Activated CD8-positive, alpha-beta memory T cell treated with anti-CD3 and anti-CD28 coated beads for 48 hours (primary cell): ENCODE measurements at places on chromosomes 5 and 9.

DNA sequence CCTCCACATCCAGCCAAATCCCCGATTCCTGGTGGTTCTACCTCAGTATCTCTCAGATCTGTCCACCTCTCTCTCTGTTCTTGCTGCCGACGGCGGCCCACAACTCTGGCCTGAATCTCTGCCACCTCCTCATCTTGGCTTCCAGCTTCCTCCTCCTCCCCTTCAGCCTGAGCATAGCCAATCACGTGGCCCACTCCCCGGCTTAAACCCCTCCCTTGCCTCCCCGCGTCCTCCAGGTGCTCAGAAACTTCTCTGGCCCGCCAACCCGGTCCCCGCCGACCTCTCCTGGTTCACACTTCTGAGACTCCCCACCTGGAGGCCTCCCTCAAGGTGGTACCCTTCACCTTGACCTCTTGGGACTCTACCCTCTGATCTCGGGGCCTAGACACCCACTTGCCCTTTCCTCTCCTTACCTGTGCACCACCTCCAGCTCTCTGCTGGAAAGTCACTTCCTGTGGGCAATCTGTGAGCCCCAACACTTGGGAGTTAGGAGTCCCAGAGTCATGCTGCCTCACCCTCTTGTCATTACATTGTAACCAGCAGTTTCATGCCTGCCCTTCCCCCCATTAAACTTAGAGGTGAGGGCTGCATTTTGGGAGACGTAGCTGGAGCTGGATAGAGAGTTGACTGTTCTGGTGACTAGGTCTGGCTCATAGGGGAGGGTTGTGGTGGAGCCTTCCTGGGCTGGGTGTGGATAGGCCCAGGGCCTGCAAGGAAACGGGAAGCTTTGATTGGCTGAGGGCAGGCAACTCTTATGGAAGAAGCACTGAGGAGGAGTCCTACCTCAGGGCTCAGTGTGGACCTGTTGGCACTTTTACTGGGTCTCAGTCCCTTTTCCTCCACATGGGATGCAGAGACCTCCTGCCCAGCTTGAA, 4.5 kb upstream of the SET start:
- peak; percentile 50 for DNase-seq

DNA sequence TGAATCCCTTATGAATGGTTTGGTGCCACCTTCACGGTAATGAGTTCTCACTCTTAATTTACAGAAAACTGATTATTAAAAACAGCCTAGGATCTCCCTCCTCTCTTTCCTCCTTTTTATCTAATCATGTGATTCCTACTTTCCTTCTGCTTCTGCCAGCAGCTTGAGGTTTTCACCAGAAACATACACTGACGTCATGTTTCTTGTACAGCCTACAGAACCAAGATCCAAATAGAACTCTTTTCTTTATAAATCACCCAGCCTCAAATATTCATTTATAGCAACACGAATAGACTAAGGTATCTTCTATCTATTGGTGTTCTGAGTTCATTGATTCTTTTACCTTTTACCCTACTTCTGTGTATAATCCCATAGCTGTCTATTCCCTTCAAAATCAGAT, 388.9 kb upstream of the CDH10 start:
- no peak for DNase-seq

- DNase-seq, result no peak
Measured at GRCh38 chr5:110815916-110816605, 77.3 kb downstream of the SLC25A46 start.

GRCh38 chr9:105039175-105039799, 111.3 kb upstream of the ABCA1 start:
- DNase-seq, result no peak

DNA sequence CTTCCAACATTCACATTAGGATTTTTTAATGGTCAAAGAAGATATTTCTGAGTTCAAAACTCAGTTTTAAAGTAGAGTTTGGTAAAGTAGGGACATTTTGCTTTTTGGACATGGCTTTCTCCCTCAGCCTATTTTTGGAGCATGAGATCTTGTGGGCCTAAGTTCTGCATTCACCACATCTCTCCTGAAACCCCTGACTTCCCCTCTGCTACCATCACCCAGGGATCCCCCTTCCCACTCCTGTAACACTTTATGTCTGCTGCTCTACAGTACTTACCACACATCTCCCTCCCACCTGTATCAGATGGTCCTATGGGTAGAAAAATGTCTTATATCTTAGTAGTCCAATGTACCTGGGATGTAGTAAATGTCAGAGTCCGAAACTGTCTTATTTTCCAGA, 48.2 kb upstream of the JAK2 start:
- no peak for DNase-seq

GRCh38 chr9:33139421-33140228, 27.5 kb downstream of the B4GALT1 start:
- DNase-seq, result no peak

- no peak for DNase-seq
Measured at GRCh38 chr9:137251194-137251461, at the start of gene STPG3. STPG3 (plus strand) TSS chr9:137251286; CDS start chr9:137251287, 1 bp downstream.

- no peak for DNase-seq
Measured at GRCh38 chr5:167001246-167001645, 1290.2 kb upstream of the WWC1 start.

DNA sequence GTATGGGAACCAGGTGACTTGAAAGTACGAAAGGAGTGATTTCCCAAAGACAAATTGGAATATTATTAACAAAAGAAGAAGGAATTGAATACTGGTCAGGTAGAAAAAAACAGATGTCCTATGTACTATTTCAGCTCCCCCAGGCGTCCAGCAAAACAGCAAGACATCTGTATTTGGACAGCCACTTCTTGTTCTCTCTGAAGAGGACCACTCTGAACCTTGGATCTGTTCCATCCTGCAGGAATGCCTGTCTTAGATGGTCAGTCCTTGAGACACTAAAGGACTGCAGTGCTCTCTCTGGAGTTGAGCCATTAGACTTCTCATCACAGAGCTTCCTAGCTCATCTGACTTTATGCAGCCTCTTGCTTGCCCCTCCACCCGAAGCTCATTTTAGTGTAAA, 74.4 kb upstream of the RARS1 start:
- DNase-seq, result no peak

DNA sequence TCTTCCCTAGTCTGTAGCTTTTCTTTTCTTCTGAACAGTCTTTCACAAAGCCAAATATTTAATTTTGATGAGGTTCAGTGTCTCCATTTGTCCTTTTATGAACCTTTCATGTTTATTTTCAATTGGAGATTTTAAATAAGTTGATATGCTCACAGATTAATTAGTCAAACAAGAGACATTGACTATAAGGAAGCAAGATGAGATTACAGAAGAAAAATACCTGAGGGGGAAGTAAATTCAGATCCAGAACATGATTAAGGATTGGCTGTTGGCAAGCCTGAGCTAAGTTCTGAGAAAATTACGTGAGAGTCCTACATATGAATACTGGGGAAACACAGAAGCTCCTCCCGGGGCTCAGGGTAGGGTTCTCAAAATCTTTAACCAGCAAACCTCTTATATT, 1039.8 kb upstream of the SEMA6A start:
- DNase-seq, result no peak

- no peak for DNase-seq
Measured at GRCh38 chr9:122609804-122610203, 4.7 kb upstream of the OR1Q1 start.

DNA sequence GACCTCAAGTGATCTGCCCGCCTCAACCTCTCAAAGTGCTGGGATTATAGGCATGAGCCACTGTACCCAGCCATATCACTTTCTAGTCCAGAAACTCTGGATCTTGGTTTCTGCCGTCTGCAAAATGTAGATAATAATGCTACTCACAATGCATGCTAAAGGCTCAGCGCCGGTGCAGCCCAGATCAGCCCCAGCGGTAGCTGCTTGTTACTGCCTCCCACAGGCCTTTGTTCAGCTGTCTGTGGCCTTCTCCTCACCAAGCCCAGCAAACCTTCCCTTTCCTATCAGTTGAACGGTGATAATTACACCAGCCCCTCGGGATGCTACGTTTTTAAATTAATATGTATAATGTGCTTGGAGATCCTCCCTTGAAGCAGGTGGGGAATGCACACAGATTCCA, 26.2 kb upstream of the MSX2 start:
- DNase-seq, result no peak

DNA sequence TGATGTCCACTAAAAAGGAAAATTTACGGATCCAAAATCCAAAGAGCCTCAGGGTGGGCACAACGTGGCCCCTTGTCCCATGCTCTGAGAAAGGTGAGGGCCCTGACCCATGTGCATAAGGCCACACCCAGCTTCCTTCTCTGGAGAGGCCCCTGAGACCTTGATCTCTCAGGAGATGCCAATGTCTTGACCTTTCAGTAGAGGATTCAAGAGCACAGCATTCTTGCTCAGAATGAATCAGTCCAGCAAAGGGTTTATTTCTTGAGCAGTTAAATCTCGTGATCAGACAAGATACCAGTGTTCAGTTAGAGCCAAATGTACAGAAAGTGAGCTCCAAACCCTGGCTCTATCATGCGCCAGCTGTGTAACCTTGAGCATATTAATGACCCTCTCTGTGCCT, 115.9 kb upstream of the DAPK1 start:
- no peak for DNase-seq

GRCh38 chr5:558871-559503, 34.7 kb upstream of the SLC9A3 start:
- no peak for DNase-seq

GRCh38 chr9:27591672-27592071, 18.4 kb upstream of the C9orf72 start:
- DNase-seq, result no peak

- DNase-seq, result no peak
Measured at GRCh38 chr5:64384765-64385164, 121.0 kb upstream of the RGS7BP start.

GRCh38 chr5:151214614-151215545, 9.0 kb downstream of the CCDC69 start:
- no peak for DNase-seq

DNA sequence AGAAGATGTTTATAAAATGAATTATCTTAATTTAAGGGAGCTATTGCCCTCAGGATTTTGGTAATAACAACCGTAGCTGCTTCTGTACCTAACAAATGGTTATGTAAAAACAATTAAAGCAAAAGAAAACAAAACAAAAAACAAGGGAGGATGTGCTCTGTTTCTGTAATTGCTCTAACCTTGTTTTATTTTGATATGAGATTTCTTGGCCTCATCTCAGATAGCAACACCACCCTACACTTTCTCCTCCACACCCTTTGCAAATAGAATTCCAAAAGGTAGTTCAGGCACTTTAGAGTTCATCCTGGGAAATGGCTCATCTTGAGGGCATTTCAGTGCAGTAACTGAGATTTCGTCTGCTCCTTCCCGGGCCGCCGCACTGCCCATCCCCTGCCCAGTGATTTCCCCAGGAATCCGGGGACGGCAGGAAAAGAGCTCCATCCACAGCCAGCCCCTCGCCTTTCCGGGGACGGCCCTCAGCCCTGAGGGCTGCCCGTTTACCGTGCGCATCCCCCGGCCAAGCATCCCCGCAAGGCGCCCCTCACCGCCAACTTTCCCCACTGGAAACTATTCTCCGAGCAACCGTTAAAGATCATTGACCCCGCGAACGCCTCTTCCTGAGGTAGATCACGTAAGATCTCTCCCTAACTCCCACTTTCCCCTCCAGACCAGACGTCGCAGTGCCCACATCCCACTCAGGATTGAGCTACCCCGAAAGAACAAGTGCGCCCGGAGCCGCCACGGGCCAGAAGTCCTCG, 1.2 kb downstream of the FNBP1 start:
- DNase-seq, result no peak

DNA sequence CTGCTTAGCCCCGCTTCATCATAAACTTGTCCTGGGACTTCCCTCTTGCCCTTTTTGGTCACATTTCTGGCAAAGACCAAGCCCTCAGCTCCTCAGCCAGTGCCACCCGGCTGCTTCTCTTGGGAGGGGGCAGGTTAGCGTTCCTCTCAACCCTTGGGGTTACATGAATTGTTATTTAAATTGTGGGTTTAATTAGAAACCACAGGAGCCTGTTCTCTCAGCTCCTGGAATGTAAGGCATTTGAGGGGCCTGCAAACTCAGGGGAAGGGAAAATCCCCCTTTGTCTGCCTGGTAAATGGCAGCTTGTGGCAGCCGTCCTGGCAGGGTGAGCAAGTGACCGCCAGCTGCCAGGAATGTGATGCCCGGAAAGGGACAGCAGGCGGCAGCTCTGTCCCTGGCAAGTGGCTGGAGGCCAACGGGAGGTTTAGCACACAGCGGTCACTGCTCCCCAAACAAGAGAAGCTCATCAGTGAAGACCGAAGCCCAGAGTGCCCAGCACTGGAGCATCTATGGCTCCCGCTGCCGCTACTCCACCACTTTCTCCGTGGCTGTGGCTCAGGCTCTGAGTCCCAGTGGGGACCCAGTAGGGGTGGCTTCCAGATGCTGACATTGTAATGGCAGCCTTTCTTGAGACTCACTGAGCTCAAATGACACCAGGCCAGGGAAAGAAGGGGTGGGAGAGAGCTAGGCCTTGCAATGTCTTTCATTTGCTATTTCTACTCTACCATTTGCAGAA, 51.7 kb downstream of the SHB start:
- DNase-seq, result no peak

GRCh38 chr9:120934281-120934680, 7.7 kb upstream of the TRAF1 start:
- DNase-seq, result no peak

DNA sequence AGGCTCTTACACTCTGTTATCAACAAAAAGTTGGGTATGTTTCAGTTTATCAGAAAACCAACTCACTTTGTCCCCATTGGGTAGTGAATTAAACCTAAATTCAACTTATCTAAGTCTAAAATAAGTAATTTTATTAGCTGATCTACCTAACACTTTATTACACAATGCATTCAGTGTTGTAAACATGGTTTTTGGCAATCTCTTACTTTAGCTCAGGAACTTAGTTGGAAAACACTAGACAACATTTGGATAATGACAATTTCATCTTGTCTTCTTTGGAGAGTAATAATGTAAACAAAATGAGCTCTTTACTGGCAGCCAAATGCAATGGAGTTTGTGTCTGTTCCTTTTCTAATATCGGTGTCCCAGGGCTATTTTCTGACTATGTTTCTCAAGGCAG, 33.0 kb downstream of the FGF10 start:
- no peak for DNase-seq

GRCh38 chr5:150527038-150527437, 19.1 kb downstream of the NDST1 start:
- no peak for DNase-seq
